Stimulated activated CD4-positive, alpha-beta T cell treated with anti-CD3 and anti-CD28 coated beads, Interleukin-1b, Interleukin-23, amount 100 ng/mL, for 24 hours (primary cell): ENCODE measurements at places on chromosomes 1 and 21.

GRCh38 chr1:40650075-40650474, 15.4 kb downstream of the RIMS3 start:
- DNase-seq, result no peak

DNA sequence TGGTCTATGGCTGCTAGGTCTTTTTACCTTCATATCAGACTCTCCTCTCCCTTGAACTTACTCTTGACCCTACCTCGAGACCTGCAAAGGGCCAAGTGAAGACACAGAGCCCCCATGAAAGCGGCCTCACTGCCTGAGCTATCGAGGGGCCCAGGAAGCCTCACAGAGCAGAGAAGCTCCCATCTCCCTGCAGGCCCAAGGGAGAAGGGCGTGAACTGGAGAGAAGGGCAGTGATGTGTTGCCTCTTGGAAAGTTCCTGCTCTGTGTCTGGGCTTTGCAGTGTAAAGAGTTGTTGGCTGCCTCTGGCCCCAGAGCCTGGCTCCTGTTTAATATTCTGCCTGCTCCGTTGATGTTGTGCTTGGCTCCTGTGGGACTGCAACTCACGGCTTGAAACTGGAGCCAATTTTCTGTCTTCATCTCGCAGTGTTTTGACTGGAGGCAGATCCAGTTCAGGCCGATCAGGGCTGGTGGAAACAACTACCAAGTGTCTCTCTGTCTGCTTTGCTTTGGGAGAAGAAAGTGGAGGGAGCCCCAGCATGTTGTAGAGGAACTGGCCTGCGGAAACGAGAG, 4.3 kb downstream of the SERTAD4 start:
- no peak for DNase-seq

DNA sequence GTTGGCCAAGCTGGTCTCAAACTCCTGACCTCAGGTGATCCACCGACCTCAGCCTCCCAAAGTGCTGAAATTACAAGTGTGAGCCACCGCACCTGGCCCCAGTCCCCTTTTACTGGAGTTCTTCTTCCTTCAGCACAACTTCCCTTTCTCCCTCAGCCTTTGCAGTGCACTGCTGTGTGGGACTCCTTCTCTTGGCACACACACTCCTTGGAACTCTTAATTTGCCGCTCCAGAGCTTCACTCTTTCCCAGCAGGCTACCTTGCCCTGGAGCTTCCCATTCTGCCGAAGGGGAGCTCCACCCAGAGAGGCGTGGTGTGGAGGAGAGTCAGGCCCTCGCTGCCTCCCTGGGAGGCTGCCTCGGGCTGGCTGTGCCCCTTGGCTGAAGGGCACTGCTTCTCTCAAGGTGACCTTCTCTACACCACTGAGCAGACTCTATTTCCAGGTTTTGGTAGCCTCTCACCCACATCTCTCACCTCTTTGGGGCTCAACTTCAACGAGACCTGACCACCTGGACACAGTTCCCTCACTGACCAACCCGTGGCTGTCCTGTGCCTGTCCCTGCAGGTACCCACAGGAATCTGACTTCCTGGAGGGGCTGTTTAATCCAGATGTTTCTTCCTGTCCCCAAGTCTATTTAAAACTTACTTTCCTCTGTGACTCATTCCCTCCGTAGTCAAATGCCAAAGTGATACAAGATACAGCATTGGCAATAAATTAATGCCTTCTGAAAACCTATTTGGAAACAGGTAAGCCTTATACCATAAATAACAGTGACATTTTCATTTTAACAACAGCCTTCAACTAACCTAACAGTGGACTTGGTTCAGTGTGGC, 227.3 kb upstream of the KIAA0040 start:
- no peak for DNase-seq

DNA sequence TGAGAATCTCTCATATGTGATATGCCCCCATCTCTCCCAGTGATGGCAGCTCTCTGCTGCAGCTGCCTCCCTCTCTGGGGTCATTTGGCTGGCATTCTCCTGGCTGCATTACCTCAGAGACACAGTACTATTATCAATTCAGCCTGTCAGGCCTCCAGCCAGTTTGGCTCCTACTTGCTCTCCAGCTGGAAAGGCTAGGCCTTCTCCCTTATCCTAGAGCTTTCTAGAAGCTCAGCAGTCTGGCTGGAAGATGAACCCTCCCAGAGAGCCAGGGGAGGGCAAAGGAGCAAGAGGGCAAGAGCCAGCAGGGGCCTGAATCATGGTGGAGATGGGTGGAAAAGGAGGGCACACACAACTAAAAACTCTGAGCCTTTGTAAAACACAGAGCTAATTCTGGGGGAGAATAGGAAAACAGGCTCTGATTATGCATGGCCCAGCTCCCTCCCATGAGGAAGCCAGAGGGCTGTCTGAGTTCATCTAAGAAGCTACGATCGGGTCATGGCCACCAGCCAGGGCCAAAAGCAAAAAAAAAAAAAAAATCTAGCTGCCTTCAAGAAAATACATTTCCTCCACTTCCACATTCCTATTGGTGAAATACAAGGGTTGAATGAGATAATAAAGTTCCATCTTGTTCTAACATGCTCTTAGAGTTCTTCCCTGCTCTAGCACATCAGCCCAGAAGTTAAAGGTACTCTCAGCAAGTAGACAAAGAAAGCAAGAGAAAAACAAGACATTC, 8.8 kb downstream of the LAMB3 start:
- no peak for DNase-seq

- DNase-seq, result no peak
Measured at GRCh38 chr1:91863498-91863897, 22.5 kb downstream of the TGFBR3 start.

- DNase-seq, result no peak
Measured at GRCh38 chr1:153393926-153394325, 3.1 kb upstream of the S100A8 start.

- DNase-seq, result no peak
Measured at GRCh38 chr1:110673805-110674336, 869 bp downstream of the KCNA3 start.

GRCh38 chr1:95262913-95263312, 28.9 kb downstream of the RWDD3 start:
- DNase-seq, result no peak

GRCh38 chr1:51101976-51102375, at the start of gene C1orf185:
C1orf185 (plus strand) TSS chr1:51102228; CDS start chr1:51102234, 6 bp downstream.
- DNase-seq, result no peak

DNA sequence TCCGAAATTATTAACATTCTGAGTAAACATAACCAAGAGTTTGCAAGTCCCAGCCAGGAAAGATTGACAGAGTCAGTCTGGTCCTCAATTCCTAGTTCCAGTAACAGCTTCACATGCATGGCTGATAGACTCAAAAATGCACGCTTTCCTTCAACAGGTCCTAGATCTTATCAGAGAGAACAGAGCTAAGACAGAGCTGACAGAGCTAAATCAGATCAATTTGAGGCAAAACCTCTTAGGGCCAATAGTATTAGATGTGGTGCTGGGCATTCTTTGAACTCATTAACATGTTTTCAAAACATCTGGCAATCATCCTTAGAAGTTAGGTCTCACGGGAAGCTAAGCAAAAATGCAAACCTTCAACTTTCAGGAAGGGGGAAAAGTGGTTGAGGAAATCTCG, 114.0 kb downstream of the GREM2 start:
- no peak for DNase-seq

DNA sequence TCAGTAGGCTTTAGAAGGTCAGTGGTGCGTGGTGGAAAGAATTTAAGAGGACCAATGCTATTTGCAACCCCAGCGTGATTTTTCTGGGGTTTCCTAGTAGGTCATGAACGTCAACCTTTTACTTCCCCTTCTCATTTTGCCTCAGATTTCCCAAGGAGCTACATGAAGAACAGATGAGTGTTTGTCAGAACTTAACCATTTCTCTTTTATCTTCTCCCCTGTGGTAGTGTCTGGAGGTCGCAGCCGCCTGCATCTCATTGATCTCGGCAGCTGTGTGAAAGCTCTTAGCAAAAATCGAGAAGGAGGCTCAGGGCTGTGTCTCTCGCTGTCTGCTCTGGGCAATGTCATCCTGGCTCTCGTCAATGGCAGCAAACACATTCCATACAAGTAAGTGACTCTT, 491.1 kb downstream of the KIF26B start:
- no peak for DNase-seq

DNA sequence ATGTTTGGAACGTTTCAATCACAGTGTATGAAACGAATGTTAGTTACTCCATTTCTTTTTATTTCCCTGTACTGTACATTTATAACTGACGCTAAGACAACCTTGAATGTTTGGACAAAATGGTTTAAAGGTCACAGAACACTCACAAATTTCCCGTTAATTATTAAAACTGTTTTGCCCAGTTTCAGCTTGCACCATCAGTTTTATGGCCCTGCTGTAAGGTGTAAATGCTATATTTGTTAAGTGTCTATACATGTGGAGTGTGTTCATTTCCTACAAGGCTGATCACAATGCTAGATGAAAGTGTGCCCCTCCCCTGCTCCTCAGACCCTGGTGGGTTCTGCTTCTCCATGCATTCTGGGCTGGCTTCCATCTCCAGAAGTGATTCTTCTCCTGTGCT, 57.9 kb upstream of the ETS2 start:
- DNase-seq, result no peak

DNA sequence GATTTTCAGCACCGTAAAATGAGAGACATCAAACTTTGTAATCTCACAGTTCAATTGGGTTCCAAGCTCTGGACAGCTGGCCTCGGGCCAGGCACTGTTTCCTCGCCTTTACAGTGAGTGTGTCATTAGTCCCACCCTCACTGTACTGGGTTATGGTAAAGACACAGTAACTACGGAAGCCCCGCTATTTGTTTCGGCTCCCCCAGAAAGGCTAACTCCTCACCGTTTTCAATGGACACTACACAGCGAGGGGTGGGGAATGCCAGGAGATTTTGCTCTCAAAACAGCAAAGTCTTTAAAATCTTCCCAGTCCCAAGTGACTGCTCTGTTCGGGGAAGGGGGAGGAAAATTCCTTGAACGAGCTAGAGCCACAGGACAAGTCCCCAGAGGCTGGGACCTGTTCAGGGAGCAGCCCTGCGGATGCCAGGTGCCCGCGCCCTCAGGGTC, 757 bp upstream of the SPSB1 start:
- no peak for DNase-seq

GRCh38 chr1:36354486-36354885, 31.0 kb upstream of the EVA1B start:
- no peak for DNase-seq

- DNase-seq, result no peak
Measured at GRCh38 chr1:154446292-154446691, 41.1 kb downstream of the IL6R start.

DNA sequence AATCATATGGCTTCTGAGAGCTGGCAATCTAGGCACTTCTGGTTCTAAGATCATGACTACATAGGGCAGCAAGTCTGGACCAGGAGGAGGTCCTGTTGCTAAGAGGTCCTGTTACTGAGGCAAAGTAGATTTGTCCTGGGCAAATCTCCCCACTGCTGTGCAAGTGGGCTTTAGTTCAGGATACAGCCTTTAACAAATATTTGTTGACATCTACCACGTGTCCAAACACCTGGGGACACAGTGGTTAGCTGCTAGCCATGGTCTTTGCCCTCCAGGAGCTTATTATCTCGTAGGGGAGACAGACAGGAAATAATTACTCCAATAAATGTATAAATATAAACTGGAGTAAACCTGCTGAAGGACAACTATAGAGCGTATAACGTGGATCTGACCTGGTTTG, 3.2 kb downstream of the CGN start:
- DNase-seq, result no peak

GRCh38 chr1:173415905-173416450, 61.2 kb upstream of the PRDX6 start:
- DNase-seq, result no peak

- DNase-seq, result no peak
Measured at GRCh38 chr21:44918581-44919033, 2.1 kb downstream of the ITGB2 start.

GRCh38 chr21:43923391-43923790, 58.4 kb downstream of the AGPAT3 start:
- DNase-seq, result no peak

GRCh38 chr1:86119214-86119764, 37.3 kb downstream of the COL24A1 start:
- no peak for DNase-seq

DNA sequence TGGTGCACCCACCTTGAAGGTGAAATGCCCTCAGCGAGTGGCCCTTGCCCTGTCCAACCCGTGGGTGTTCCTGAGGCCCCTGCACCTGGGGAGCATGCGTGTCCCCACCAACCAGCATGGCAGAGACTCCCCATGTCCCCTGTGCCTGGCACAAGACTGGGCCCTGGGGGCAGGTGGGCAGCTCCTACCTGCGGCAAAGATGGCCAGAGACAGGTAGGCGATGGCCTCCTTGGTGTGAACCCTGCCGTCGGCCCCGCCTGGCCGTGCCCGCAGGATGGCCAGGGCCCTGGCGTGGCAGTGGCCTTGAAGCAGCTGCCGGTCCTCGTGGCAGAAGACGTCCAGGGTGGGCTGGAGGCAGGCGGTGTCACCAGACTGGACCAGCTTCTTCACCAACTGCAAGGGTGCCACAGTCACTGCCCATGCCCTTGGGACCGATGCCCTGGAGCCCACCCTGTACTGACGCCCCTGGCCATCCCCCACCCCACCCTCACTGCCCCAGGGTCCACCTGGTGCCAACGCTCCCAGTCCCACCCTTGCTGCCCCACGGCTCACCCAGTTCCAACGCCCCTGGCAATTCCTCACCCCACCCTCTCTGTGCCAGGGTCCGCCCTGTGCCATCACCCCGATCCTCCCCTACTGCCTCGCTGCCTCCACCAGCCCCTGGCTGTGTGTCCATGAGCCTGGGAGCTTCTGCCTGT, 15.7 kb downstream of the TTC34 start:
- no peak for DNase-seq

GRCh38 chr1:55446351-55446750, 231.2 kb upstream of the USP24 start:
- DNase-seq, result no peak

GRCh38 chr1:12521096-12521495, 96.9 kb downstream of the DHRS3 start:
- DNase-seq, result no peak

DNA sequence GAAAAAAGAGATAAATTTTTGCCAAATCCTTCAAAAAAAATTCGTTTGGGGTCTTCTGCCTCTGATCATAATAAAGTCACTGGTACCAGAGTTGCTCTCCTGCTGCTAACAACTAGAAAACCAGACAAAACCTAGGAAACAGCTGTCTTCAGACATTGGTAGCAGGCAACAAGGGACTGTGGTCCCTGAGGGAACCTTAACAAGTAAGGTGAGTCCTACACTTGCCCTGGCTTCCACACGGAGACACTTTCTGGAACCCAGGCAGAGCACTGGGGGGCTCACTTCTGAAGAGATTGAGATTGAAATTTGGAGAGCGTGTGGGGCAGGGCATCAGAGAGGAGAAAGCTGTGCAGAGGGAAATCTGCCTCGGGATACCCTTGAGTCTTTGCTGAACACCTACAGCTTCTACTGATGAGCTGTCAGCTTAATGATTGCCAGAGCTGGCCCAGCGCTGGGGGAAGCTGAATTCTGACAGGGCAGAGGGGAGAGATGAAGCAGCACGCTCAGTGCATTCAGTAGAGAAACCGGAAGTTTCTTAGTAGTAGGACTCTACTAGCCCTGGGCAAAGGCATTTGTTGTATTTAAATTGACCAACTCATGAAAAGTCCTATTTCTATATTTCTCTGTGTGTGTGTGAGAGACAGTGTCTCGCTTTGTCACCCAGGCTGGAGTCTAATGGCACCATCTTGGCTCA, 18.5 kb upstream of the FAM89A start:
- no peak for DNase-seq
